ENCODE measurements at places on chromosomes 12 and 14.

GRCh38 chr14:61560323-61560722 lies 135.0 kb upstream of the HIF1A start:
- DNase-seq: no peak

DNA sequence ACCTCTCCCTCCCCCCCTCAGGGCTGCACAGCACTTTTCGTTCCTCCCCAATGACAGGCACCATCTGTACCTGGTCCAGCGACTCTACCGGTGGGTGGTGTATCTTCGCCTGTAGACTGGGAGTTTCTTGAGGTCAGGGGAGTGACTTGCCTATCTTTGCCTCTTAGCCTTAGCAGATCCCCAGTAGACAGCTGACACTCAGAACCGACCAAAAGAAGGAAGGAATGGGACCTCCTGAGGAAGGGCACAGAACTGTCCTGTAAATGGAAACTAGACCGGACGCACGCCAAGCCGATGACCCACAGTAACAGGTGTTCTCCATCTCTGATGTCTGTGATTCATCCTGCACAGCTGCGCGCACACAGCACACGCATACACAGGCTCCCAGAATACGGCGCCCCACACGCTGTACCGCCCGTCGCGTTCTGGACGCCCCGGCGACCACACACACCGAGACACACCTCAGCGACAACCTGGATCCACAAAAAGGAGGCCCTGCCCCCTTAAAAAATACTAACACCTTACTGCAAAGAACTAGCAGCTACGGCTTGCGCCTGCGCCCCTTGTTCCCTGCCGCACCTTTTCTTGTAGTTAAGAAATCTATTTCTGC lies 673 bp upstream of the TTC9 start:
- DNase-seq: peak; percentile 45

GRCh38 chr14:33460164-33460563 lies 490.7 kb downstream of the EGLN3 start:
- DNase-seq: no peak

DNA sequence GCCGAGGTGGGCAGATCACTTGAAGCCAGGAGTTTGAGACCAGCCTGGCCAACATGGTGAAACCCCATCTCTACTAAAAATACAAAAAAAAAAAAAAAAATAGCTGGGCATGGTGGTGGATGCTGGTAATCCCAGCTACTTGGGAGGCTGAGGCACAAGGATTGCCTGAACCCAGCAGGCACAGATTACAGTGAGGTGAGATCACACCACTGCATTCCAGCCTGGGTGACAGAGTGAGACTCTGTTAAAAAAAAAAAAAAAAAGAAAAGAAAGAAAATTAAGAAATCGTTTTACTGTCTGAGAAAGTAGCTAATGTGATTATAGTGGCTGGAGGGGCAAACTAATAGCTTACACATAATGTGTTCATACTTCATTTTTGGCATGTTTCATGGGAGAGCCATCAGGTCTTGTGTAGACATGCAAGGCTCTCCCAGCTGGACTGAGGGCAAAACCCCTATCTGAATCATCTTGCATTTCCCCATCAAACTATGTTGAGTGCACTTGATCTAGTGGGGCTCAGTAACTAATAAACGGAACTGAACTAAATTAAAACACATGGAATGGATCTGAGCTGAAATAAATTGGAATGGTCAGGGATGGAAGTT lies 16.2 kb downstream of the KIF21A start:
- no peak for DNase-seq

DNA sequence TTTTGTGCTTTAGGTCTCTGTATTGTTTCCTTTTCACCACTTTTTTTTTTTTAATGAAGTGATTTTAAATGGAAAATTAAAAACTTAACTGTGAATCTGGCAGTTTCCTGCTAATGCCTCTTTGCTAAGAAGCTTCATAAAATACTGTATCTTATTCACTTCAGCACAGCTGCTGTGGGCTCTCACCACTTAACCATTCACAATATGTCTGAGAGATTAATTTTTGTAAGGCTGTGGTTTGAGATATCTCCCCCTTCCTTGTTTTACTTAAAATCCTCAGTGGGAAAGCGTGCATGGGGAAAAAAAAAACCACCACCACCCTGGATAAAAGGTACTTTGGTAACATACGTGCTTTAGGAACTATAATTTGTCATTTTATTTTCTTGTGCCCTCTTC lies 115.9 kb downstream of the ETV6 start:
- DNase-seq: no peak

GRCh38 chr12:68406134-68406576 lies 74.0 kb upstream of the MDM1 start:
- peak; percentile 13 for DNase-seq

GRCh38 chr12:19223018-19223417 lies 93.5 kb downstream of the PLEKHA5 start:
- DNase-seq: no peak

DNA sequence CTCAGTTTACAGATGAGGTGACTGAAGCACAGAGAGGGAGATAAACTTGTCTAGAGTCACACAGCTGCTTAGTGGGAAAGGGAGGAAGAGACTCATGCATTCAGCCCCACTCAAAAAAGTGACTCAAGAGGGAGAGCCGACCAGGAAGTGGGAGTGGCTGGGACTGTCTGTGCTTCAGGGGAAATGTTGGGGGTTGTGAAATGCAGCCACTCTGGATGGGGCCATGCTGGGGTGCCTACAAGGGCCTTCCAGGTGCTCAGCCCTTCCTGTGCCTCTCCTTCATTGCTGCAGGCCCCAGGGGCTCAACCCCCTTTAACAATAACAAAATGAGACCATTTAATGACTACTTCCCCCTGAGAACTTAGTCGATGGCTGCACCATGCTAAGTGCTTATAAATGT lies 41.8 kb downstream of the CACNA1C start:
- no peak for DNase-seq

- no peak for DNase-seq
These were observed 44.9 kb downstream of the DDX11 start for GRCh38 chr12:31118347-31119191.

GRCh38 chr12:22899184-22899583 lies 274.2 kb downstream of the ETNK1 start:
- DNase-seq: no peak

GRCh38 chr12:46005151-46005797 lies 14.9 kb upstream of the SCAF11 start:
- DNase-seq: no peak

DNA sequence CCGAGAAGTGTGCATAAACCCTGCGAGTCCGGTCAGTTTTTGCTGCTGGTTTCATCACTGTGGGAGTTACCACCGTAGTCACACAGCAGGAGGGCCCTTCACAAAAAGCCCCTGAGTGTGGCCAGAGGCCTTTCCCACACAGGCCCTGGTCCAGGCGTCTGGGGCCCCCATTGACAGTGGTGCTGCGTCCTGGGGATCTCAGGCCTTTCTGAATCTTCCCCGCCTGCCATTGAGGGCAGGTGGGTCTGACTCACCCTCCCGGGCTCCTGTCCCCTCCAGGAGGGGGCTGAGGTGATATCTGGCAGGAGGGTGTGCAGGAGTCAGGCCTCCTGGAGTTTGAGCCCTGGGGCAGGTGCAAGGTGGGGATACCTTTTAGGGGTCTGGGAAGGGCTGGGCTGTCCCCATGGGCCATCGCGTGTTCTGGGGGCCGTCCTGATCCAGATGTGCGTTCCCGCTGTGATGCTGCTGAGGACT lies 358.5 kb downstream of the TMEM121 start:
- DNase-seq: no peak

- no peak for DNase-seq
These were observed 33.2 kb upstream of the GUCY2C start for GRCh38 chr12:14729586-14729985.

- DNase-seq: no peak
These were observed 198.0 kb downstream of the FOXN3 start for GRCh38 chr14:89219051-89219450.

- no peak for DNase-seq
These were observed 2.1 kb downstream of the NKX2-8 start for GRCh38 chr14:36580141-36580855.

DNA sequence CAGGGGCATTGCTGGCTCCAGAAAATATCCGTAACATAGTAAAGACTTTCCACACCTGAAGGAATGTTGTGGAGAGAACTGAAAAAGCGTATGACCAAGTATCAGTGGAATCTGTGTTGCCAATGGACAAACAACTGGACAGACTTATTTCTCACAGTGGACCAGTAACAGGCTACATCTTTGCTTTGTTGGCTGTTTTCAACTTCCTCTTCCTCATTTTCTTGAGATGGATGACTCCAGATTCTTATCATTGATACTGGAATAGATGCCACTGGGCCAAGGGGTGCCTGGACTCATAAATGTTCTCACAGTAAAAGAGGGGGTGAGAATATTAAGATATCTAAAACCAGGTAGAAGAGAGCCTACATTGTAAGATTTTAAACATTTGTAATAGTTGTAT lies 6.4 kb downstream of the GAS2L3 start:
- no peak for DNase-seq

DNA sequence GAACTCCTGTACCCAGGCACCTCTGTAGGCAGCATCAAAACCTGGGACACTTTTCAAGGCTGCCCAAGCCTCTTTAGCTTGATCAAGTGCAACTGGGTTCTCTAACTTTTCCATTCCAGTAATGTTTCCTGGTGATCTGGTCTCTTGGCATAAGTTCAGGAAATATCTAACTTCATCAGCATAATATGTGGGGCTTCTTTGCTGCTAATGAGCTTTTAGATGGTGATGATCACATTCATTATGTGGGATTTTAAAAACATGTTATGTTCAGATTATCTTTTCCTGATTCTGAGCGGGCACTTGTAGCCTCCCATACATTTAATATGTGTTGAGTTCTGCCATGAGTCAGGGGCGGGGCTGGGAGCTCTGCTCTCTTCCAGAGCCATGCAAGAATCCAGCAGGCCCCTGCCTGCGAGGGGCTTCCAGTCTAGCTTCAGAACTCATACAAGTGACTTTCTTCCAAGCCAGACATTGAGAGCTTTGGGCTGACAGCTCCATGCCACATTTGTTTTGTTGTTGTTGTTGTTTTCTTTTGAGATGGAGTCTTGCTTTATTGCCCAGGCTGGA lies 39.5 kb upstream of the RIN3 start:
- no peak for DNase-seq

- DNase-seq: no peak
These were observed 5.2 kb upstream of the RAD52 start for GRCh38 chr12:954741-955140.

GRCh38 chr14:63478010-63478409 lies 65.2 kb downstream of the PPP2R5E start:
- DNase-seq: no peak

DNA sequence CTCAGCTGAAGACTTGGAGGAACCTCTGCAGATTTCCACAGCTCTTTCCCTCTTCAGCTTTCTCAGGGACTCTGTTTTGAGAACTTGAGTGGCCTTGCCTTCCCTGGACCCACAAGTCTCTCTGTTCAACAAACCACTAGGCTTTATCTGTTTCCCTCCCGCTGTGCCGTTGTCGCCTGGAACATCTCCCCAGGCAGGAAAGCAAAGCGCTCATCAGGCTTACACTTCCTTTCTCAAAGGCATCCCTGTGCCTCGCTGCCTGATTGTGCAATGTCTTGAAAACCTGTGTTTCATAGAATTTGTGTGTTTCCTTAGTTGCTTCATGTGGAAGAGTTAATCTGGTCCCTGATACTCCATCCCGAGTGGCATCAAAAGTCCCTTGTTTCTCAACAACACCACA lies 64.1 kb downstream of the PPM1A start:
- no peak for DNase-seq

- no peak for DNase-seq
These were observed 11.3 kb downstream of the DDX51 start for GRCh38 chr12:132132609-132133430.

DNA sequence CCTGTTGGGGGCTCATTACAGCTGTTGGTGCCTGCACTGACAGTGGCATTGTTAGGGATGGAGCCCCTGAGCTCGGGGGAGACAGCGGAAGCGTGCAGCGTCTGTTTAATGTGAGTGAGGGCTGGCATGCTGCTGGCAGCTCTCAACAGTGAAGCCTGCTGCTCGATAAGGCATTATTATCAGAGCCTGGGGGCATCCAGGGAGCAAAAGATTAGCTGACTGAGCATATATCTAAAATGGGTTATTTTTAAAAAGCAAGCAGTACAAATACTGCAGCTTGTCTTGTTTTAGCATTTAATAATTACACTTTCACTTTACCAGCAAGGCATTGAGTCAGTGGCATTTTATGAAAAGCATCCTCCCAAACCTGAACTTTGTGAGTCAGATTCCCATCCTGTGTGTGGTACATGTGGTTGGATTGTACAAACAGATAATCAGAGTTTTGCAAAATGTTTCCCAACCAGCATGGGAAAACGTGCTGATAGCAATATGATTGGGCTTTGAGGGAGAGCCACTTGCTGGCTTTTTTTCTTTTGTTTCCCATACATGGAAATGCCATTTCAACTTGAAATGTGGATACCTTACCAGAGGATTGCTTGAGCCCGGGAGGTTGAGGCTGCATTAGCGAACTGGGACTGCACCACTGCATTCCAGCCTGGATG lies 150.8 kb downstream of the PRKCH start:
- no peak for DNase-seq

- no peak for DNase-seq
These were observed 26.9 kb upstream of the RXYLT1 start for GRCh38 chr12:63752841-63753240.

GRCh38 chr12:64730588-64730969 lies 28.6 kb downstream of the GNS start:
- no peak for DNase-seq

GRCh38 chr12:106195621-106196027 lies 52.2 kb downstream of the CKAP4 start:
- DNase-seq: peak; percentile 34

- peak; percentile 28 for DNase-seq
These were observed 645 bp downstream of the KITLG start for GRCh38 chr12:88579601-88580050.

DNA sequence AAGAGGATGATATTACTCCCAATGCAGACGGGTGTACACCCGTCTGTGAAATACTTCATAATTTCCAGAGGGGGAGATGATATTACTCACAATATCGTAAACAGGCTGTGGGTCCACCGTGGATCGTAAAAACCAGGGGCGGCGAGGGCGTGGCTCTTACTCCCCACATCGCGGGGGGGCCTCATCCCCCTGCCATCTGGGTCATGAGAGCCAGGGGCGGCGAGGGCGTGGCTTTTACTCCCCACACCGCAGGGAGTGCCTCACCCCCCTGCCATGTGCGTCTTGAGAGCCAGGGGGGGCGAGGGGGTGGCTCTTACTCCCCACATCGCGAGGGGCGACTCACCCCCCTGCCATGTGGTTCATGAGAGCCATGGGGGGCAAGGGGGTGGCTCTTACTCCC lies 86.2 kb upstream of the GNG2 start:
- no peak for DNase-seq

GRCh38 chr14:23259426-23259825 lies 21.7 kb downstream of the RNF212B start:
- DNase-seq: no peak

- no peak for DNase-seq
These were observed 651.5 kb downstream of the FSCB start for GRCh38 chr14:43855556-43855955.

Data from HuH-7.5 (cell line).